Stimulated activated CD8-positive, alpha-beta memory T cell treated with anti-CD3 and anti-CD28 coated beads, Interleukin-4, amount 100 ng/mL, for 4 hours (primary cell): ENCODE measurements at places on chromosomes 11 and 22.
A peak's percentile ranks its signal among the peaks of the same experiment; 100 is the strongest.

GRCh38 chr11:25247336-25247735, 750.5 kb downstream of the LUZP2 start:
- DNase-seq = no peak

DNA sequence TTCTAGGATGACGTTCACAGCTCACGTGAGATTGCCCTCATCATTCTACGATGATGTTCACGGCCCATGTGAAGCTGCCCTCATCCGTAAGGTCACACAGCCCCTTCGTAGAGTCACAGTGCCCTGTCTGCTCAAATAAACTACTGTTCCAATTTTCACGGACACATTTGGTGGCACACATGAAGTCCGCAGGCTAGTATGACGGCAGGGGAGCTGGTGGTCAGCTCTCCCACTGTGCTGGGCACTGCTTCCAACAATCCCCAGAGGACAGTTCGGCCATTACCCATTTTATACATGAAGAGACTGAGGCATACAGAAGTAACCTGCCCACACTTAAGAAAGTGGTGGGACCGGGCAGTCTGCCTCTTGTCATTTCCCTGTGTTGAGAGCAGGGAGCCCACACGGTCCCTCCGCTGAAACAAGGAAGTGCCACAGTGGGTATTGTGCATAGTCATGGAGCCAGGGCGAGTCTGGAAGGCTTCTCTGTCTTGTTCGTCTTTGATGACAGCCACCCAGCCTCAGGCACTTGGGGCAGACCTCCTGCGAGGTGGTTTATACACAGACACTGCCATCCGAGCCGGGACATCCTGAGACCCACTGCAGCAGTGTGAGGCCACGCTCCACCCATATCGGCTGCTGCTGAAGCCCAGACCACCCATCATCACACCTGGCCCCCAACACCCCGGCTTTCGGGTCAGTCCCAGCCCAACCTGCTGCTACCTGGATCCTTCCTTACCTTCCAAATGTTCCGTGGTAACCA, 114.3 kb downstream of the PHF21B start:
- no peak for DNase-seq

DNA sequence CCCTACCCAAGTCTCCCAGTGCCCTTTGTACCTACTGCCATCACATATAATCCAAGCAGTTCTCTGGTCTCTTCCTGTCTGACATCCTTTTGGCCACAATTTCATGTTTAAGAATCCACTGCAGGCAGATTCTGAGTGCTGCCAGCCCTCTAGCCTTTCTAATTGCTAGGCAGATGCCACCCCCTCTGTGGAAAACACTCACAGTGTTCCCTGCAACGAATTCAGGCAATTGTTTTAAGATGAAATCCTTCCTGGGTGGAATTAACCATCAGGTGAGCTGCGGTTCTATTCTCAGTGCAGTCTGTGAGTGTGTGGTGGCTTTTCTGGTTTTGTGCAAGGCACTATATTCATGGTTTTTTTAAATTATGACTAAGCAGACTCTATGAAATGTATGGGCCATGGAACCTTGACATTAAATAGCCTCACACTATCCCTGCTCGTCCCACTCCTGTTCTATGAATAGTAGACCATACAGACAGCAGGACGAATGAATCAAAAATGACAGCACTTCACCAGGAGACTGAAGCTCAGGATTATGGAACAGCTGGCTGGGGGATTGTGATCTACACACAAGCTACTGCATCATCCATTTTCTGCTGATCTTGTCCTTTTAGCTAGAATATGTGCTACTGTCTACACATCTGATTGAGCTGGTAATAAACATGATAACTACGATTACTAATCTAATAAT, 29.8 kb upstream of the BMAL1 start:
- DNase-seq = no peak

DNA sequence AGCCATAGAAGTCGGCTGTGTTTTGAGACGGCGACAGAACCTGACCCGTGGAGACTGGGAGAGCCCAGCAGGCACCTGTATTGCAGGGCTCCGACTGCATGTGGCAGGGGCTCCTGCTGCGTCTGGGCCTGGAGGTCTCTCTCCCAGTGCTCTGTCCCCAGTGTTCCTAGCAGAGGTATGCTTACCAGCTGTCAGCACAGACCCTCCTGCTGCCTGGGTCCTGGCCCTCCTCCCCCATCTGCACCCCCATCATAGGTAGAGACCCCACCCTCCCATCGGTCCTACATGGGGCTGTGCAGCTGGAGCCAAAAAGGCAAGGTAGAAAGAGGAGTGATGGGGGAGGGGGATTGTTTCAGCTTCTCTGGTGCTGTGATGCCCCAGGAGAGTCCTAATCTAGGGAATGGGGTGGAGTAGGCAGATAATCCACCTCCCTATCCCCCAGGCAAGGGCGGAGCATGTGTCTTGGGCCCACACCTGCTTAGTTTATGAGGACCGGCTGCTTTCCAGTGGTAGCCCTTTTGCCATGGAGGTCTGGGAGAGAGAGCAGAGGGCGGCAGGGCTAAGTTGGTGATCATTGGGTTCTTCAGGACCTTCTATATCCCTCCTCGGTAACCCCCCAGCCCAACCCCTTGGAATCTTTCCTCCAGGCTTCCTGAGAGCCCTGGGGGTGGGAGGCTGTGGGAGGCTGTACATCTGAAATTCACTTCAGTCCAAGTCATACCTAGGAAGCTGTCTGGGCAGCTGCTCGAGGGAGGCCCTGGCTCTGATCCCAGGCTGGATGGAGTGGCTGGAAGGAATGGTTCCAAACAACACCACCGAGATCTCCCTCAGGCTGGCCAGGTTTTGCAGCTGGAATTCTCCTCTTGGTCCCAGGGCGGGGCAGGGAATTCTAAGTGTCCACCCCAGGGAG, 5.3 kb downstream of the SLC7A4 start:
- DNase-seq = no peak

- DNase-seq = peak; percentile 28
These were observed 10.4 kb upstream of the MRPL17 start for GRCh38 chr11:6693342-6694228.

DNA sequence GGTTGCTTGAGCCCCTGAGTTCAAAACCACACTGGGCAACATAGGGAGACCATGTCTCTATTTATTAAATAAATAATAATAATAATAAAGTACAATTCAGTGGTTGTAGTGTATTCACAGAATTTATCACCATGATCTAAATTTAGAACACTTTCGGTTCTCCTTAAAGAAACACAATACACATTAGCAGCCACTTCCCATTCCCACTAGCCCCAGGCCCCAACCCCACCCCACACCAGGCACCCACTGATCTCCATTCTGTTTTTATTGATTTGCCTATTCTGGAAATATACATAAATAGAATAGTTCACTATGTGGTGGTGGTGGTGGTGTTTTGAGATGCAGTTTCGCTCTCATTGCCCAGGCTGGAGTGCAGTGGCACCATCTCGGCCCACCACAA, 45.7 kb downstream of the BCL2L13 start:
- DNase-seq = no peak

DNA sequence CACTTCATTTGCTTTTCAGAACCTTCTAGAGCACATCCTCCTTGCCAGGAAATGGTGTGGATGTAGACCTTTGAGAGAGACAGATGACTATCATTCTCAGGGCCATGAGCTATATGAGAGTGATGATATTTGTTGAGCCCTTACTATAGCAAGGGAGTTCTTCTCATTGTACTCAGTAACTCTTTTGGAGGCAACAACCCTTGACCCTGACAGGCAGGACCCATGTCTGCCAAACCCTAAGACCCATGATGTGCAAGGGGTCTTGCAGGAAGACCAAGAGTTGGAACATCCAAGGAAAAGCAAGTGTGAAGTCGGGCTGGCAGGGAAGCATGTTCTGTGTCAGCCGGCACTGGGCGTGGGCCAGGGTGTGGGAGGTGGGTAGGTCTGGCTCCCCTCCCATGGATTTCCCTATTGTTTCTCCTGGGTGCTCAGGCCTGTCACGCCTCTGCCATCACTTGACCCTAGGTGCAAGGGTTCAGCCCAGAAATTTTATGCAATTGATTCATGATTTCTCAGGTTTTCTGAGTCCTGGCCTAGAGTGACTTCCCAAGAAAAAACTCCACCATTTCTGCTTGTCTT, 1.2 kb downstream of the FOLR3 start:
- DNase-seq = no peak

- DNase-seq = no peak
These were observed 45.7 kb upstream of the KCNQ1OT1 start for GRCh38 chr11:2745511-2745910.

DNA sequence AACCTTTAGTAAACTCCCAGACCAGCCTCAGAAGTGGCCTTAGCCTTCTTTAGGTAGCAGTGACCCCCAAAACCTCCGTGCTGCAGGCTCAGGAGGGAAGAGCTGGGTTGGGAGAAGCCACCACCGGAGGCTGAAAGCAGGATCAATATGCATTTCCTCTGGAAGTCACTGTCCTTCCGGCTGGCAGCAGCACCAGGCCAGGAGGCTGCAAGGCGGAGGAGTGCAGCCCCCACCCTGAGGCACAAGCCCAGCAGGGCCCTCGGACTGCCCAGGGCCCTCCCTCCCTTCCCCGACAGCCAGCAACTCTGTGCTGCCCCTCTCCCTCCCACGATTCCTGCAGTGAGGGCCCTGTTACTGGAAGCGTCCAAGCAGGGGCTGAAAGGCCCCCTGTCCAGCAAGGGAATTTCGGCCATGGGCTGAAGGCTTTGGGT, 3.2 kb upstream of the NRXN2 start:
- no peak for DNase-seq

DNA sequence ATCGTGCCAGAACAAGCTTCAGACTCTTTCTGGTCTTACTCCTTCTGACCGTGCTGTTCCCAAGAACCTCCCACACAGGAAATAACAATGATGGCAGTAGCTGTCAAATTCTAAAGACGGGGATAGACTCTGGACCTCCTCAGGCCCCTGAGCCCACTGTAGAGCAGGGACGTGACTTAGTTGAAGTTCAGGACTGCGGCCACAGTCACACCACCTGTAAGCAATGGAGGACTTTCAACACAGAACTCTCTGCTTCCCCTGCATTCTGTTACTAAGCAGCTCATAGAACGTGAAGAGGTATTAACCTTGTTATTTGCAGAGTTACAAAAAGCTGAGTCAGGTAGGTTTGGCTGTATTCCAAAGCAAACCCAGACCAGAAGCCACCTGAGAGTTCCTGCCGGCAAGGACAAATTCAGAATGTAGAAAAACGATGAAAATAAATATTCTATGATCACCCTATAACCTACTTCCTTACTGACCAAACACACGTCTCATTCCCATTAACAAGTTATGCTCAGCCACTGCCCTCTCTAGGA, 12.7 kb downstream of the TMEM45B start:
- no peak for DNase-seq

DNA sequence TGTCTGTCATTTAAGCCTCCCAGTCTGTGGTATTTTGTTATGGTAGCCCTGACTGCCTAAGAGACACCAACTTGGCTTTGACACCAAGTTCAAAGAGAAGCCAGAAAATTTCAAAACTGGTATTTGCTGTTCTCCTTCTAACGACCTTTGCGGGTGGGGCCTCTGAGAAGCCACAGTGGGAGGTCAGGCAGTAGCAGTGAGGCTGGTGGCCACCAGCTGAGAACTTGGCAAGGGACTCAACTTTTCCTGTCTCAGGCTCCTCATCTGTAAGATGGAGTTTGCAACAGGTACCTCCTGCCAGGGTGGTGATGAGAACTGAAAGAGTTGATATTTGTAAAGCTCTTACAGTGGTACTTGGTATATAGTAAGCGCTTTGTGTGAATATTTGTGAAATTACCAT, 183.4 kb downstream of the BCR start:
- no peak for DNase-seq

GRCh38 chr11:124623861-124624525, 1.3 kb downstream of the TBRG1 start:
- DNase-seq = no peak

DNA sequence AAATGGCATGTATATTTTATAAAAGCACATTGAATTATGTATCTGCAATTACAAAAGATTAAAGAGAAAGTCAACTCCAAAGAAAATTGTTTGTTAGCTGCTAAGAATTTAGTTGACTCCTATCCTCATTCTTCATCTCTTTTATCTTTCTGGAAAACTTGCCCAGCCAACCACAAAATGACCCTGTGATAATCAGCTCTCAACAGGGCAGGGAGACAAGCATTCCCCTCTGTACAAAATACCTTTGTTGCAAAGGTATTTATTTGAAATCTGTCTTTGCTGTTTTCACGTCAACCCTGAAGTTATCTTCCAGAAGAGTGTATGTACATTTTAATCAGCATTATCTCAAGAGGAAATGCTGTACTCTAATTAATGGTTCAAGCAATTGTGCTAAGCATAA, 191.1 kb upstream of the DDI1 start:
- DNase-seq = no peak

GRCh38 chr11:14611939-14612338, 31.7 kb upstream of the PDE3B start:
- DNase-seq = no peak

GRCh38 chr11:26228778-26229177, 103.2 kb upstream of the ANO3 start:
- no peak for DNase-seq

- DNase-seq = peak; percentile 7
These were observed 23.9 kb downstream of the MYO7A start for GRCh38 chr11:77151804-77152509.

DNA sequence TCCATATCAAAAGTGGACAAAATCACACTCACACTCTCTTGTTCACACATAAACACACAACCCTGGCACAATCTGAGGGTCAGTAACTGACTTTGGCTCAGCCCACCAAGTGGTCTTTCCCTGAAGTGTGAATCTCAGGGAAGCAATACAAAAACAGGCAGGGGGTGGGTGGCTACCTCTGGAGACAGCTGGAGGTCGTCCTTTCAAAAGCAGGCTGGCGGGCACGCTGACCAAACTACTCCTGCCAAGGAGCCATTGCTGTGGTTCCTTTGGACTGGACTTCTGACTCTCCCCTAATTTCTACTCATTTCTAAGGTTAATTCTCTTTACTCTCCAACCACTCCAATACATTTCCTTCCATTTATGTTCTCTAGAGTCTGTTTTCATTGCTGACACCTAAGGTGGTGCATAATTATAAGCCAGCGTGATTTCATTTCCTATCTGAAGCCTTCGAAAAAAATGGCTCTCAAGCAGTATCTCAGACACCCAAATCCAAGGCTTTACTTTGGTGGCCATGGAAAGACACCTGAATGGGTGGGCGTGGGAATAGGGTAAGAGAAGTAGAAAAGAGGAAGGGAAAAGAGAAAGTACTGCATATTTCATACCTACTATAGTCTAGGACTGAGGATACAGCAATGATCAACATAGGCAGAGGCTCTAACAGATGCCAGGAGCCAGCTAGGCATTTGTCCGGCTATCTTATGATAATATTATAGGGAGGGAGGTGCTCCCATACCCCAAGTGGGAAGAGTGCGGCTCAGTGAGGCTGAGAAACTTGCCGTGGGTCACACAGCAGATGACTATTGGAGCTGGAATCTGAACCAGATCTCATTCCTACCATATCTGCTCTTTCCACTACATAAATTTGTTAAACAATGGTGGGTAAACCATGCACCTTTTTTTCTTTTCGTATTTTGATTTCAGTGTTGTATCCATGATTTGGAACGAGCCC, 22.0 kb downstream of the FZD4 start:
- DNase-seq = no peak

- no peak for DNase-seq
These were observed 11.7 kb upstream of the GLYATL1 start for GRCh38 chr11:58927393-58928106.
